Body of pancreas (tissue), 4 donors: ENCODE measurements at places on chromosomes 11 and 22. TPM values are rescaled to one million over a fixed set of nuclear protein-coding genes. Genes with fewer than 3 reads are reported as not detected.

DNA sequence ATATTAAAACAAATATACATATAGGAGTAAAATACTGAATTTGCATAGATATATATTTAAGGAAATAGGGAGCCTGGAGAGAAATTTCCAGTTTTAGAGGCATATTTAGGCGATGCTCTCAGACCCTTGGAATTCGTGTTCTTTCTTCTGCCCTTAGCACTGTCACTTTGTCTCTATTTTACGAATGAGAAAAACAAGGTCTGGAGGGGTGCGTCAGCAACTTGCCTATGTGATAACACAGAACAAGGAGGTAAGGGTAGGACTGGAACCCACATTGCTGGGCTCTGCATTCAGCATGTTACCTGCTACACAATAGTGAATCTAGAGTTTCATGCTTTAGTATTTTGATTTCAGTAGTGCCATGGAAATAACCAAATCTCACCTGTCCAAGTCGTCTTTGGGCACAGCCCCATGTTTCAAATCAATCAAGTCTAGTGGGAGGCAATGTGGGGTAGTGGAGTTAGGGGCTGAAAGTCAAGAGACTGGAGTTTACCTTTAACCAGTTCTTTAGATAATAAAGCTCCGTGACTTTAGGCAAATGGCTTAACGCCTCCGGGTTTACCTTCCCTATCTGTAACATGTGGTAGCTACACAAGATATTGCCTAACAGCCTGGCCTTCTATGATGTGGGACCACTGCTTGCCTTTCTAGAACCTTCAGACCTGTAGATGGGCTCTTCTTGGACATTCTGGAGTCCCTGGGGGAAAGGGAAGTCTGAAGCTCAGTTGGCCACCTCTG lies 44.8 kb upstream of the AMPD3 start:
- no peak overlapping the region for H3K27ac ChIP-seq
- no peaks in the 10 kb centered on the region for H3K27me3 ChIP-seq
- no peaks in the 10 kb centered on the region for H3K36me3 ChIP-seq
- no peak overlapping the region for H3K4me3 ChIP-seq
- no peak for DNase-seq

DNA sequence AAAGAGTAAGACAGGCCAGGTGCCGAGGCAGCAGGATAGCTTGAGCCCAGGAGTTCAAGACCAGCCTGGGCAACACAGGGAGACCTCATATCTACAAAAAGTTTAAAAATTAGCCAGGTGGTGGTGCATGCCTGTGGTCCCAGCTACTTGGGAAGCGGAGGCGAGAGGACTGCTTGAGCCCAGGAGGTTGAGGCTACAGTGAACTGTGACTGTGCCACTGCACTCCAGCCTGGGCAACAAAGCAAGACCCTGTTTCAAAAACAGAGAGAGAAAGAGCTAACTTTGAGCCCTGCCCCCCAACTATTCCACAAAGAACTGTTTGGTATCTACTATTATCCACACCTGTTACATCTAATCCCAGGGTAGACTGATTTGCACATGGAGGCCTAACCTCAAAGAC lies 49.2 kb upstream of the RAPSN start:
- peaks cover 17% of the 10 kb centered on the region for H3K4me1 ChIP-seq
- DNase-seq: no peak
- H3K36me3 ChIP-seq: no peaks in the 10 kb centered on the region
- H3K27ac ChIP-seq: no peak overlapping the region
- H3K27me3 ChIP-seq: no peaks in the 10 kb centered on the region

DNA sequence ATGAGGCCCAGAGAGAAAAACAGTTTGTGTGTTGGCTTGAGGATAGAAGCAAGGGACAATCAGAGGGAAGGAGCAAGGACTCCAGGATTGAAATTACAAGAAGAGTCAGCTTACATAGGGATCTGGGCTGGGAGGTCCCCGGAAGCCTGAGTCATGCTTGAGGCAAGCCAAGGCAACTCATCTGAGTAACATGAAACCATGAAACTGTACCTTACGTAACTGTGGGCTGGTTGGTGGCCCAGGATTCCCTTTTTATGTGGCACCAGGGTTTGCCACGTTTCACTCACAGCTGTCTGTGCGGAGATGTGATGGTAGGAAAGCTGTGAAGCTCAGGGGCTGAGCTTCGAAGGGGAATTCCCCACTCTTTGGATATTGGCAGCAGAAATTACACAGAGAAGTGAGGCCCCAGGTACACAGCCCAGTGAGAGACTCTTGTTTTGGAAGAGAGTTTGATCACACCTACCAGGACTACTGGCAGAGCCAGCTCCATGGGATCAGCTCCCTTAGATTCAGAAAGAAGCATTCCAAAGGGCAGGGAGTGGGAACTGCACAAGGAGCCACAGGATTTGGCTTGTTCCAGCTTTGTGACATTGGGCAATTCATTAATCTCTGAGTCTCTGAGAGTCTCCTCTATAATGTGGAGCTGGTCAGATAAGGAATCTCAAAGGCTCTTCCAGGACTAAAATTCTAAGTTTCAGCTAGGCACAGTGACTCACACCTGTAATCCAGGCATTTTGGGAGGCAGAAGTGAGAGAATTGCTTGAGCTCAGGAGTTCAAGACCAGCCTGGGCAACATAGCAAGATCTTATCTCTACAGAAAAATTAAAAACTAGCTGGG lies 7.8 kb downstream of the SLC5A1 start:
- DNase-seq: peak; percentile 21
- no peaks in the 10 kb centered on the region for H3K36me3 ChIP-seq
- H3K27ac ChIP-seq: peak overlapping the region; percentile 24
- H3K4me1 ChIP-seq: no peaks in the 10 kb centered on the region

- H3K27me3 ChIP-seq: no peaks in the 10 kb centered on the region
- no peak for DNase-seq
- H3K27ac ChIP-seq: no peak overlapping the region
- no peaks in the 10 kb centered on the region for H3K36me3 ChIP-seq
- no peak overlapping the region for H3K4me3 ChIP-seq
These were observed 47.5 kb downstream of the IRAG1 start for GRCh38 chr11:10646005-10646404.

DNA sequence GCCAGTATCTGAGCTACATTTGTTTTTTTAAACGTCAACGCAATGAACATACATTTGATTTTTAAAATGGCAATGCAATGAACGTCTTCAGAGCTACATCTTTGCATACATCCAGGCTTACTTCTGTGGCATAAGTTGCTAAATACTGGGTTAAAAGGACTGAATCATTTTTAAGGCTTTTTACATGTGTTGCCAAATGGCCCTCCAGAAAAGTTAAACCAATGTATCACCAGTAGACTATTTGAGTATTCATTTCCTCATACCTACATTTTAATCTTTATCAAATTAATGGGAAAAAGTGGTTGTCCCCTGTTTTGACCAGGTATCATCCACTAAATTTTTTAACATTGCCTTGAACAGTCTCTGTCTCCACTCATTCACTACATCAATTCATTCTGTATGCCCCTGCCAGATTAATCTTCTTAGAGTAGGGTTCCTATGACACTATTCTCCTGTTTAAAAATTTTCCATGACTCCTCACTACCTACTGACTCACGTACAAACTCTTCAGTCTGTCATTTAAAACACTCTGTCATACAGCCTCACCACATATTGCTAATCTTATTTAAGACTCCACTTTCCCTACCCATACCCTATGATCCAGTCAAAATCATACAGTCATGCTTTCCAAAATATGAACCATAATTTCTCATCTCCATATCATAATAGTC lies 12.4 kb upstream of the PRRG4 start:
- H3K27me3 ChIP-seq: no peaks in the 10 kb centered on the region
- H3K27ac ChIP-seq: no peak overlapping the region
- no peak overlapping the region for H3K4me3 ChIP-seq

- DNase-seq: no peak
- H3K36me3 ChIP-seq: no peaks in the 10 kb centered on the region
- no peaks in the 10 kb centered on the region for H3K4me1 ChIP-seq
These were observed 5.2 kb upstream of the H19 start for GRCh38 chr11:2002807-2003206.

- no peak for DNase-seq
- H3K36me3 ChIP-seq: no peaks in the 10 kb centered on the region
- H3K27ac ChIP-seq: no peak overlapping the region
- no peaks in the 10 kb centered on the region for H3K4me1 ChIP-seq
- no peaks in the 10 kb centered on the region for H3K27me3 ChIP-seq
These were observed 414.2 kb downstream of the SHANK2 start for GRCh38 chr11:70838198-70838597.

GRCh38 chr11:92702037-92702804 lies 267.2 kb upstream of the MTNR1B start:
- H3K36me3 ChIP-seq: no peaks in the 10 kb centered on the region
- H3K4me3 ChIP-seq: no peak overlapping the region
- no peak overlapping the region for H3K27ac ChIP-seq
- DNase-seq: no peak
- H3K27me3 ChIP-seq: no peaks in the 10 kb centered on the region

GRCh38 chr11:1445741-1446445 lies 40.7 kb downstream of the MOB2 start:
- no peak overlapping the region for H3K27ac ChIP-seq
- no peaks in the 10 kb centered on the region for H3K4me1 ChIP-seq
- H3K4me3 ChIP-seq: no peak overlapping the region
- peaks cover 4% of the 10 kb centered on the region for H3K27me3 ChIP-seq
- no peak for DNase-seq

GRCh38 chr11:8832571-8833260 lies 78.3 kb upstream of the AKIP1 start:
- no peak overlapping the region for H3K4me3 ChIP-seq
- no peak for DNase-seq
- no peaks in the 10 kb centered on the region for H3K4me1 ChIP-seq

GRCh38 chr11:72627594-72628281 lies 46.5 kb downstream of the PDE2A start:
- H3K27me3 ChIP-seq: no peaks in the 10 kb centered on the region
- H3K4me3 ChIP-seq: no peak overlapping the region
- peaks cover 24% of the 10 kb centered on the region for H3K4me1 ChIP-seq
- no peak for DNase-seq
- no peak overlapping the region for H3K27ac ChIP-seq

DNA sequence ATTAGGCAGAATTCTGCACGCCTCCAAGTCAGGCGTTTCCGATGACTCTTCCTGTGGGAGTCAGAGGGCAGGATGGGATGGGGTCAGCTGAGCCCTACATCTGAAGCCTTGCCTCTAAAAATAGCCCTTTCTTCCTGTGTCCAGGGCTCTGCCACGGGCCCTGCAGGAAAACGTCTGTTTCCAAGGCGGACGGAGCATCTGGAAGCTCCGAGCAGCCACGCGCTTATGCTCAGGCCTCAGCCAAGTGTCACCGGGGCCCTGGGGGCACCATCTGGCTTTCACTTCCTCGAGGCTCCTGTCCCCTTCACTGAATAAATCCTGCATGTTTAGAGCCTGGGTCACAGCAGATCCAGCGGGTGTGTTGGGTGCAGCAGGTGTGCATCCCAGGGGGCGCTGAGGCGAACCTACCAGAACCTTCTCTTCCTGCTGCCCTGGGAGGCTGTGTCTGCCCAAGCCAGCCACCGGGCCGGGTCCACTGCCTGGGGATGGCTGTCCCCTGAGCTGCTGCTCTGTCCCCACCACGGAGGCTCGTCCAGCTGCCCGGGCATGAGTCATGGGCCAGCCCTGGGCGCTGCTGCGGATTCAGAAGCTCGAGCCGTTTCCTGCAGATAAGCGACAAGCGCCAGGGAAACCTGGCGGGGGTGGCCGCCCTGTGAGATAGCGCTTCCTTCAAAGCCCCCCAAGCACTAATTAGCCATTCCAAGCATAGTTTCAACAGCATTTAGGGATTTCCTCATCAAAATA lies 32.0 kb upstream of the LINC01488 start:
- peak overlapping the region; percentile 55 for H3K27ac ChIP-seq
- no peaks in the 10 kb centered on the region for H3K36me3 ChIP-seq
- peak; percentile 44 for DNase-seq
- peaks cover 15% of the 10 kb centered on the region for H3K4me1 ChIP-seq
- H3K4me3 ChIP-seq: no peak overlapping the region

DNA sequence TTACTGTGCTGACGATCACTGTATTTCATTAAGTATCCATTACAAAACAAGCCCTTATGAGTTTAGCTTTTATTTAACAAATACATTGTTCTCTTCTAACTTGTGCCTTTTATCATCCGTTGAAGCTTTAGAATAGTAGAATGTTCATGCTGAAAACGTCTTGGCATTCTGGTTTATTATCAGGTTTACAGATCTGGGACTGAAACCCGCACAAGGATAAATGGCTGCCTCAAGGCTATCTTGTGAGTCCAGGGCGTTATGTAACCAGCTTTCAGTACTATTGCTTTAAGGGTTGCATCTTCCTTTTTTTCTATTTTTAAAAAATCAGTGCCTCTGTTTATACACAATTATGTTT lies 66.6 kb upstream of the PRODH start:
- H3K27ac ChIP-seq: no peak overlapping the region
- H3K36me3 ChIP-seq: no peaks in the 10 kb centered on the region
- H3K4me1 ChIP-seq: no peaks in the 10 kb centered on the region
- H3K4me3 ChIP-seq: no peak overlapping the region

GRCh38 chr22:49785841-49786471 lies 41.7 kb downstream of the BRD1 start:
- DNase-seq: no peak
- H3K36me3 ChIP-seq: peaks cover 23% of the 10 kb centered on the region
- H3K4me3 ChIP-seq: no peak overlapping the region
- H3K27me3 ChIP-seq: no peaks in the 10 kb centered on the region
- H3K27ac ChIP-seq: no peak overlapping the region

DNA sequence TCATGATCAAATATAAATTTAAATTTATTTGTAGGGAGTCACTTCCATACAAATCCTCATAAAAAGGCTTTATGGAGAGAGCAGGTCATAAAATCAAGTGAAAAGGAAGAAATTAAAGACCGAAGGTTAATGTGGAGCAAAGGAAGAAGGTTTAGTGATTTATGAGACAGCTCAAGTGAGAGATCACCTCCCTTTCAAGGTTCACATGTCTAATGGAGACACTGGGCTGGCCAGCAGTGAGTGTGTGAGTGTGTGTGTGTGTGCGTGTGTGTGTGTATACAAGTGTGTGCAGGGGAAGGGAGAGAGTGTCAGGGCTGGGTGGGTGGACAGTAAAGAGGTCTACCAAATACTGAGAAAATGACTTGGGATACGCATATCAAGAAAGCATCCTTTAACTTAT lies 251.2 kb downstream of the FAT3 start:
- no peak for DNase-seq
- H3K4me1 ChIP-seq: peaks cover 6% of the 10 kb centered on the region
- no peaks in the 10 kb centered on the region for H3K36me3 ChIP-seq
- no peak overlapping the region for H3K27ac ChIP-seq

GRCh38 chr22:21861851-21862250 lies 5.6 kb downstream of the MAPK1 start:
- no peak overlapping the region for H3K4me3 ChIP-seq
- H3K27ac ChIP-seq: no peak overlapping the region
- H3K27me3 ChIP-seq: no peaks in the 10 kb centered on the region

GRCh38 chr11:12537778-12538401 lies 136.3 kb upstream of the TEAD1 start:
- peaks cover 4% of the 10 kb centered on the region for H3K4me1 ChIP-seq
- no peaks in the 10 kb centered on the region for H3K36me3 ChIP-seq
- no peak overlapping the region for H3K27ac ChIP-seq

GRCh38 chr22:40213478-40213877 lies 35.8 kb downstream of the TNRC6B start:
- no peaks in the 10 kb centered on the region for H3K36me3 ChIP-seq
- no peak for DNase-seq
- no peak overlapping the region for H3K27ac ChIP-seq
- no peak overlapping the region for H3K4me3 ChIP-seq
- peaks cover 2% of the 10 kb centered on the region for H3K4me1 ChIP-seq

GRCh38 chr11:116357784-116358544 lies 414.8 kb downstream of the BUD13 start:
- H3K27me3 ChIP-seq: no peaks in the 10 kb centered on the region
- H3K36me3 ChIP-seq: no peaks in the 10 kb centered on the region
- peaks cover 5% of the 10 kb centered on the region for H3K4me1 ChIP-seq
- DNase-seq: no peak
- H3K4me3 ChIP-seq: no peak overlapping the region

SLC22A12 gene
- total RNA-seq: not detected

ISX gene
- not detected for total RNA-seq

RABL2B gene
- 18.5 TPM for total RNA-seq

TEX54 gene
- not detected for total RNA-seq
